ENCODE measurements at places on chromosomes 7 and 10.

DNA sequence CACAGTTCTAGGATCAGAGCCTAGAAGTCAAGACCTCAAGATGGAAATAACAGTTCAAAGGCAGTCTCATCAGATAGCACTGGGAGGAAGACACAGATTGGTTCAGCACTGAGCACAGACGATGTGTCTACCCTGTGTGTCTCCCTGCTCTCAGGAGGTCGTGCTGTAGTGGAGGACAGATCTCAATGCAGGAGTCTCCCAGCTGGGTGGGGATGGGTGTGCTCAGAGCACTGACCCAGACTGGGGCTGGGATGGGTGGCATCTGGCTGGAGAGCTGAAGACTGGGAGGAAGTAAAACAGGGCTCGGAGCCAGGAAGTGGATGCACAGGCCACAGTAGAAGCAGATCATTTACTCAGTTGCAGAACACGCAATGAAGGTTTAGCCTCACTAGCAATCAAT lies 69.5 kb upstream of the GDF10 start:
- no peak for DNase-seq

GRCh38 chr7:129438839-129439651 lies 4.8 kb downstream of the STRIP2 start:
- no peak for DNase-seq

DNA sequence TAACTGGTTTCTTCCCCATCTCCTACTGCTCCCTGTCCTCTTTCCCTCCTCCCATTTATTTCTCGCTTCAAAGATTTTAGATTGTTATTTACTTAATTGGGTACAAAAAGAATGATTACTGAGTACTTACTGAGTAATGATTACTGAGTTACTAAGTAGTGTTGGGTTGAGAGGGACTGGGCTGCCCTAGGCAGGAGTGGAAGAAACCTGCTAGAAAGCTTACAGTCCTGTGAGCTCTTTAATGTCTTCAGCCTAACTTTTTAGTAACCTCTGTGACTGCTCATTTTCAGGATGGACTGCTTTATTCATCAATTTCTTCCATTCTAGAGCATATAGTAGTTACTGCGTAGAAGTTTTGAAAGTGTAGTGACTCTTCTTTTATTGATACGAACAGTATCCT lies 7.6 kb downstream of the PHF14 start:
- DNase-seq, result no peak

GRCh38 chr10:127997937-127998336 lies 91.0 kb downstream of the PTPRE start:
- DNase-seq, result no peak

- no peak for DNase-seq
These were observed 70.3 kb upstream of the LOXL4 start for GRCh38 chr10:98338318-98338717.

DNA sequence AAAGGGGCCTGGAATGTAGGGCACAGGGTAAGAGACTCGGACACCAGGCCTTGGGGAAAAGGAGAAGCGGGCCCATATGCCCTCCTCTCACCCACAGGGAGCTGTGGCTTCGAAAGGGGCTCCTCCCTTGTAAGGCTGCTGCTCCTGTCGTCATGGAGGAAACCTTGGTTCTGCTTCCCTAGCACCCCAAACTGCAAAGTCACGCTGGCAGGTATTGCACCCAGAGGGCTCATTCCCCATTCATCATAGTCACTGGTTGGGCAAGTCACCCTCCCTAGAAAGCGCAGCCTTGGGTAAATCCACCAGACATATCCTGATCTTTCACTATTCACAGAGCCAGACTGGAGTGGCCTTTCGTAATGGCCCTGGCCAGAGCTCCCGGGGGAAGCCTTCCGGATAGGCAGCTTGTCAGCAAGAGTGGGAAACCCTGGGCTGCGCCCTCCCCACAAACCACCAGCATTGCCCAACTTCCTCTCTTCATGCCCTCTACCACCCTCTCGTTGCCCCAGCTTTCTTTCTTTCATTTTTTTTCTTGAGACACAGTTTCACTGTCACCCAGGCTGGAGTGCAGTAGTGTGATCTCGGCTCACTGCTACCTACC lies 121.0 kb downstream of the HIP1 start:
- no peak for DNase-seq

- DNase-seq, result peak; percentile 28
These were observed 435.7 kb upstream of the GALNT17 start for GRCh38 chr7:70696201-70696754.

DNA sequence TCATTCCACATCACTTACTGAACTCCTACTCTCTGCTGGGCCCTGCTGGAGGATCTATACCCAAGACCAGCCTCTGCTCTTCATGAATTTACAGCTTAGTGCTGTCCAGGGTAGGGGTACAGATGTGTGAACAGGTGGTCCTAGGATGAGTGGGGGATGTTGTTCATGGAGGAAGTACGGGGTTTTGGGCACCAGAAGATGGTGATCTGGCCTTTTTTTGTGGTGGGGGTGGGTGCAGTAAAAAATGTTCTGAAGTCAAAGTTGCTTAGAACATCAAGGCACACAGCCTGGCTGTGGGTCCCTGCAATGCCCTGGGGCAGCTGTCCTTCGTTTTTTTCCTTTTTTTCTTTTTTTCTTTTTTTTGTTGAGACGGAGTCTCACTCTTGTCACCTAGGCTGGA lies 34.2 kb upstream of the GNA12 start:
- no peak for DNase-seq

DNA sequence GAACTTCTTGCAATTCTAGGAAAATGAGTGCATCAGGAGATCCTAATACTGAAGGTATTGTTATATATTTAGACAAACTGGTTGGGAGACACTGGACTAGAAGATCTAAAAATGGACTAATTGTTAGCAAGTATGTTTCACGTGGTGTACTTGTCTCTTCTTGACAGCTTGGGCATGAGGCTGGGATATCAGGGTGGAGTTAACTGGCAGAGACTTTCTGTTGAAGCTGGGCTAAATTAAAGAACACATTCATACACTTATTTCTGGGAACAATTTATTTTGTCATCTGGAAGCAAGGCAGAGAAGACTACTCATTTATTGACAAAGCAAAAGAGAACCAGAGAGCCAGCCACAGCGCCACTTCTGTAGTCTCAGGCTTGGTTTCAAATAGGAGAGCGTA lies 25.9 kb downstream of the TYW1 start:
- no peak for DNase-seq

GRCh38 chr7:149625340-149625946 lies 127.8 kb upstream of the ZNF746 start:
- DNase-seq, result no peak

DNA sequence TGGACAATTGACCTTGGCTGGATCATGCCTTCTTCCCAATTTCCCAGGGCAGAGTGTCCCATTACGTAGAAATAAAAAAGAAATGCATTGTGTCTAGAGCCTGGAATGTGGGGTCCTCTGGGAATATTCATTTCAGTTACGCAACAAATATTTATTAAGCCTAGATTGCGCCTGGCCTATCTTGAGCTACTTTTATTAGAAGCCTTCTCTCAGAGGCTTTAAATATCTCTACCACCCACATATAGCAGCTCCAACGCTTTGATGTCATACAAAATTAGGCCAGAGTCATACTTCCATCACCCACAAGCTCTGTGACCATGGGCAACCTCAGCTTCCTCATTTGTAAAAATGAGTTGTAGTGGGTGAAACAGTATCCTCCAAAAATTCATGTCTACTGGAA lies 24.9 kb upstream of the CARD11 start:
- DNase-seq, result no peak

DNA sequence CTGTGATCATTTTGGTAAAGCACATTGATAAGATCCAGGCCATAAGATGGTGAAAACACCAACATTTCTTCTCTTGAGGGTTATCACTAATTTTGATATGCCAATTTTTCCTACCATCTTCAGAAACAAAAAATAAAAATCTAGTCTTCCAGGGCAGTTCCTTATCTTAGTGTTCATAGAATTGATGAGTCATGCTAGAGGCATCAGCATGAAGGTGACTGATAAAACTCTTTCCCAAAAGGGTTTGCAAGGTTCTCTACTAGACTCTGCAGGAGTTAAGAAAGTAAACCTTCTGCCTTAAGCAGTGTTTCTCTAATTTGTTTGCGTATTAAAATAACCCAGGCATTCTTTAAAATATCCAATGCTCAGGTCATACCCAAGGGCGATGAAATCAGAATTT lies 483.1 kb upstream of the CNTNAP2 start:
- DNase-seq, result no peak

DNA sequence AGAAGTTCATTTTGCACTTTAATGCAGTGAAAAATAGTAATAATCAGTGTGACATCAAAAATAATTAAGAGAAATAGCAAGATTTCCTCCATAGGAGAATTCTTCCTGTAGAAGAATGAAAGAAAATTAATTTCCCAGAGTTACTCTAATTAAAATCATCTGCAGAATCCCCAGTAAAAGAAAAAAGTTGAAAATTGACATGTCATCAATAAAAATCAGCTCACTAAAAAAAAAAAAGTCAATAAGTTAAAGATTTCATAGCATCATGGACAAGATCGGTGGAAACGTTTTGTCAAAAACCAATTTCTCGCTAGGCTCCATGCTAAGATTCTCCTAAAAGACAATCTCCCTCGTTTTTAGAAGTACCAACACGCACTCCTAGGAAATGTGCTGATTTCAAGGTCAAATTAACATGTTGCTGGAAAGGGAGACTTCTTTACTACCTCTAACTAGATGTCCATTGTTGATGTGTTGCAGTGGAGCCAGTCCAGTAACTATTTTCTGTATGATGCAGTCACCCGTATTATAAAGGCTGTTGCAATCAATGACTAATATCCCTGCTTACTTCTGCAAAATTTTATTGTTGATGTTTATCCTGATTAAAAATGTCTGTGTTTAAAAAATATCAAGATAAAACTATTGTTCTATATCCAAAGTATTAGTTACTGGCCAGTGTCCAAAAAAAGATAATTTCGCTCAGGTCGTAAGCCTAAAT lies 591.9 kb upstream of the MGMT start:
- no peak for DNase-seq

DNA sequence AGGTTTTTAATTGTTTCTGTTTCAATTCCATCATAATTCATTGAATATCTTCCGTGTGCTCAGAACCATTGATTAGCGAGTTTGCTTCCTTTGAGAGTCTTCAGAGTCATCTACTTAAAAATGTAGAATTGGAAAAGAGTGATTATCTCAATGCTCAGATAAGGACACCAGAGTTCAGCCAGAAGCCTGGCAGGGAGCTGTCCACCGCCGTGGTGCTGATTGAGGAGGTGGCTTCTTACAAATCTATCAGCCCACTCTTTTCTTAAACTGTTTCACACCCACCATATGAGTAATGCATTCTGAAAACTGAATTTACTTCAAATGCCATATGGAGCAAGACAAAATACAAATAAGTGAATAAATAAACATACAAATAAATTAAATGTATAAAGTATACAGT lies 79.3 kb downstream of the INSYN2A start:
- no peak for DNase-seq

DNA sequence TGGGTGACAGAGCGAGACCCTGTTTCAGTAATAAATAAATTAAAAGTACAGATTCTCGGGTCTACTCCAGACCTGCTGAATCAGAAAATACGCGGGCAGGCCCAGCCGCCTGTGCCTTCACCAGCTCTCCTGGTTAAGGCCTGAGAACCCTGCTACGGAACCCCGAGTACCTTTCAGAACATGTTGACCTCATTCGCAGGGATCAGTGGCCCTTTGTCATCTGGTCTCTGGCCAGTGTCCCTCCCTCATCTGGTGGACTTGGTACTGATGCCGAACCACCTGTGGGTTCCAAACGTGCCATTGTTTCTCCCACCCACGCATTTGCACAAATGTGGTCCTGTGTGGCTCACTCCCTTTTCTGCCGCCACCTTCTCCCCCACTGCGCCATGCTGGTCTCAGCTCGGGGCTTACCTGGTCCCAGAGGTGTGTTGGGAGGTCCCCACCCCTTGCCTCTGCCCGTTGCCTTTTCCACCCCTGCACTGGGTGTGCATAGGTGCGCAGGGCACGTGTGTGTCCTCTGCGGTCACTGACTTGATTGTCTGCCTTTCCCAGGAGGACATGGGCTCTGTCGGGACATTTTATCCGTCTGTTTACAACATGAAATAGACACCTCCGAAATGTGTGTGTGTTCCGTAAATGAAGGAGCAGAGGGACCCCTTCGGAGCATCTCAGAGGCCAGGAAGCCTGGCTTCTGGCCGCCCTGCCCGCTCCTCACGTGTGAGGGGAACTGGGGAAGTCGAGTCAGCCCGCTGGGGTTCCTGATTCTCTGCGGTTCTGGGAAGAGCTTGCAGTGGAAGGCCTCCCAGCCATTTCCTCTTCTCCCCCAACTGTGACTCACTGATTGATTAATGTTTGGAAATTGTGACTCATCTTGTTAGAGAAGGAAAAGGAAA lies 135.2 kb downstream of the CUX1 start:
- no peak for DNase-seq

- DNase-seq, result peak; percentile 55
These were observed 164.3 kb downstream of the BTAF1 start for GRCh38 chr10:92087750-92088395.

DNA sequence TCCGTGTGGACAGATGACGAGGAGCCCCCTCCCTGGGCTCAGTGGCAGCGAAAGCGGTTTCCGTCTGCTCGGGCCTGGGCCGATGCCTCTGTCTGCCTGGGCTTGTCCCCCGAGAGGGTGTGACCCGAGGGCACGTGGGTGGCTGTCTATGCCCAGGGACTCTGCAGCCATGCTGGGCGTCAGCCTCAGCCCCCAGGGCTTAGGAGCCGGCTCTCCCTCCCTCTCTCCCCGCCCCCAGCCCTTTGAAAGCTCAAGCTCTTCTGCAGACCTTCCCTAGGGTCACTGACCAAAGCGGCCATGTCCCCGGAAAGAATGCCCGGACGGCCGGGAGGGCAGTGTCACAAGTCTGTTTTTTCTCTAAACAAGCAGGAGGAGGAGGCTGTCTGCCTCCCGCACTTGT lies 7.1 kb downstream of the MICALL2 start:
- no peak for DNase-seq

GRCh38 chr10:80474941-80475340 lies 20.8 kb downstream of the TSPAN14 start:
- no peak for DNase-seq

GRCh38 chr7:115496006-115496405 lies 534.6 kb downstream of the TFEC start:
- no peak for DNase-seq

DNA sequence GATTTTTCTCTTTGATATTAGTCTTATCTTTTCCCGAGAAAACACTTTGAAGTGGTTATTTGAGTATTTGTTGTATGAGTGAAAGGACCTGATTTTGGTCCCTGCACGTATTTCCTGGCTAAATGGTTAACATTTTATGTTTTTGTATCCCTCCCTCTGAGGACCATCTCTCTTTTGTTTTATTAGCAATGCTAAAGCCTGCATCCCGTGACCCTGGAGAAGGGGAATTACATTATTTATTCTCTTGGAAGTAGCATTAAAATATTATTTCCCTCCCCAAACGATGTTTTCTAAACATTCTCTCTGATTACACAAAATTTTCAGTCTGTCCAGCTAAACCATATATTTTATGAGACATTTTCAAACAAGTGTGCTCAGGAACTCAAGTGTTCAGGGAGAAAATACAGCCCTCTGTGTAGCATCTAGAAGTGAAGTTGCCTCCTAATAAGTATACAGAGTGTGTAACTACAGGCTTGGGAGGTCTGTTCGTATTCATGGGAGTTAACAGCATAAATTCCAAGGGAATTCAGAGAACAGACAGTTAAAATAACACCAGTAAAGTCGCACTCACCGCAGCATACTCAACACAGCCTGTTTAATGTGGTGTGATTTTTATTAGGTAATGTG lies 163.8 kb upstream of the NPVF start:
- DNase-seq, result no peak

- no peak for DNase-seq
These were observed 759.1 kb upstream of the IGFBP3 start for GRCh38 chr7:46680147-46680546.

All from NCI-H1417 (cell line).